ENCODE measurements at places on chromosomes 12 and 14. TPM values are rescaled to one million over a fixed set of nuclear protein-coding genes. Genes with fewer than 3 reads are reported as not detected.
A peak's percentile ranks its signal among the peaks of the same experiment; 100 is the strongest.

SIX6 gene
- not detected for polyA plus RNA-seq

LRRIQ1 gene
- not detected for polyA plus RNA-seq

RPS6KA5 gene
- 21.3 TPM for polyA plus RNA-seq

SERPINA10 gene
- not detected for polyA plus RNA-seq

GNG2 gene
- polyA plus RNA-seq: 218 TPM

ADAMTS20 gene
- not detected for polyA plus RNA-seq

GUCY2C gene
- polyA plus RNA-seq: not detected

DNA sequence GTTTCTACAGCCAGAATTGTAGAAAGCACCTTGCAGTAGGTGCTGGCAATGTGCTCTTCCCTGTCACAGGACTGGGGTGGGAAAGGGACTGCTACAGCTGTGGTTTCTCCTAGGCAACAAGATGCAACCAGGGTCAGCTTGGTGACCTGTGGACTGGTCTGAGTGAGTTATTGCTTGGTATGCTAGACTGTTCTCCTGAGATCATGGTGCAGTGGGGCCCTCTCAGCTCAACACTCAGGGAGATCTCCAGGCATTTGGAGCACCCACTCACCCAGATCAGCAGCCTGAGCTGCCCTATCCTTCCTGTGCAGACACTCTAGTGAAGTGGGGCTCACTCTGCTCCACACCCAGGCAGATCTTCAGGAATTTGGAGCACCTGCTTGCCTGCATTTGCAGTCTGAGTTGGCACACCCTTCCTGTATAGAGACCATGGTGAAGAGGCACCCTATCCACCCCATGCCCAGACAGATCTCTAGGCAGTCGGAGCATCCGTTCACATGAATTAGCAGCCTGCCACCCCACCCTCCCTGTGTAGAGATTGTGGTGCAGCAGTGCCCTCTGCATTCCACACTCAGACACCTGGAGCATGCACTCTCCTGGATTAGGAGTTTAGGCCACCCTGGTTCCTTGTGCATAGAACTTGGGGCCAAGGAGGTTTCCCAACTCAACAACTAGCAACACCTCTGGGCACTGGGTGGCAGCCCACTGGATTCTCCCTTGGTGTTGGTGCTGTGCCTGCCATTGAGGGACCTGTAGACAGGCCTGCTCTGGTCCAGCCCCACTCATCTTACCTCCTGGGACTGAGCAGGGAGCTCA is 3.8 kb upstream of the FAM186B start:
- no peak for DNase-seq

GRCh38 chr14:74491956-74492775 is 939 bp downstream of the NPC2 start:
- DNase-seq: no peak

- DNase-seq: no peak
These were observed 477.0 kb downstream of the DPF3 start for GRCh38 chr14:72416892-72417291.

- DNase-seq: peak; percentile 61
These were observed 991 bp upstream of the RCOR1 start for GRCh38 chr14:102591372-102591943.

GRCh38 chr14:95095996-95096395 is 61.3 kb downstream of the DICER1 start:
- no peak for DNase-seq

- no peak for DNase-seq
These were observed 5.4 kb downstream of the EGLN3 start for GRCh38 chr14:33945210-33946088.

GRCh38 chr12:80504389-80505163 is 60.5 kb downstream of the PTPRQ start:
- DNase-seq: no peak

DNA sequence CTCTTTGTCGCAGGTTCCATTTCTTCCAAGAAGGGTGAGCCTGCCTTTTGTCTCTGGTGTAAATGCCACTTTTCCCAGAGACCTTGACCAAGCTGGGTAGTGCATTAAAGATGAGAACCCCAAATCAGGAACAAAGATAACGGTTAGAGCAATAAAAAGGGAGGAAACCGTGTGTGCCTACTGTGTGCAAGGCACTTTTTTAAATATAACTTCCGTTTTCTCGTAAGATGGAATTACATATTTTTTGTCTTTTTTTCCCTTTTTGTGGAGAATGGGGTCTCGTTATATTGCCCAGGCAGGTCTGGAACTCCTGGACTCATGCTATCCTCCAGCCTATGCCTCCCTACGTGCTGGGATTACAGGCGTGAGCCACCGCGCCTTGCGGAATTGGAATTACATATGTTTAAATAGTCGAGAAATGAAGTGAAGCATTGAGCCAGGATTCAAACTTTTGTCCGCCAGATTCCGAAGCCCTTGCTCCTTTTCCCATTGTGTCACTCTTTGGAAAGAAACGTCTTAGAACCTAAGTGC is 506 bp upstream of the NABP2 start:
- DNase-seq: no peak

DNA sequence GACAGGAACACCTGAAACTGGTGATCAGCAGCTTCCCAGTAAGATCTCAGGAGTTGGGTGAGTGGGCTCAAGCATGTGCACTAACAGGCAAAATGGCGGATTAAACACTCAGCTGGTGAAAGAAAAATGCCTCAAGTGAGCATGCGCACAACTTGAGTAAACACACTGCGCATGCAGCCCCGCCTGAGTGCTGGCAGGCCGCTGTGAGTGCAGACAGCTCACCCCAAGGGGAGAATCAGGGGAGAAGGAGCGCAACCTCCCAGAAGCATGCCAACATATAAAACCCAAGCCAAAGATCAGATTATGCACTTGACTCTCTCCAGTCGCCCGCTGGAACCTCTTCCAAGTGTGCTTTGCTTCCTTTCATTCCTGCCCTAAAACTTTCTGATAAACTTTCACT is 125.8 kb downstream of the VRK1 start:
- no peak for DNase-seq

GRCh38 chr12:98410356-98410755 is 105.0 kb upstream of the TMPO start:
- no peak for DNase-seq

Measured in CD8-positive, alpha-beta memory T cell (primary cell).